ENCODE measurements at places on chromosomes 2 and 18. TPM values are rescaled to one million over a fixed set of nuclear protein-coding genes. Genes with fewer than 3 reads are reported as not detected.

The TCF23 gene
- not detected for total RNA-seq

The TTL gene
- total RNA-seq, result 35.9 TPM

The ESPNL gene
- 0.40 TPM for total RNA-seq

The SRD5A2 gene
- not detected for total RNA-seq

The GAREM2 gene
- total RNA-seq, result 12.1 TPM

The PROM2 gene
- total RNA-seq, result 14.2 TPM

The TANC1 gene
- 29.8 TPM for total RNA-seq

The NETO1 gene
- total RNA-seq, result 52.4 TPM

The OTX1 gene
- total RNA-seq, result 1.0 TPM

The ZSWIM2 gene
- not detected for total RNA-seq

The GTF2A1L gene
- total RNA-seq, result not detected

The EFR3B gene
- total RNA-seq, result 22.1 TPM

The WNT10A gene
- not detected for total RNA-seq

The SERPINB11 gene
- total RNA-seq, result not detected

The KYNU gene
- not detected for total RNA-seq

The CPO gene
- not detected for total RNA-seq

The IL36A gene
- not detected for total RNA-seq

The TLK1 gene
- 76.8 TPM for total RNA-seq

The OXER1 gene
- 4.3 TPM for total RNA-seq

The IL36B gene
- not detected for total RNA-seq

The PSMG2 gene
- 58.2 TPM for total RNA-seq

The NUP35 gene
- total RNA-seq, result 20.9 TPM

The ST8SIA3 gene
- 8.9 TPM for total RNA-seq

The GDF7 gene
- total RNA-seq, result 0.17 TPM

The MEP1B gene
- total RNA-seq, result not detected

The CEBPZOS gene
- 0.84 TPM for total RNA-seq

The VAMP5 gene
- 4.2 TPM for total RNA-seq

The CDK15 gene
- not detected for total RNA-seq

The FSHR gene
- 0.74 TPM for total RNA-seq

The LRRC30 gene
- not detected for total RNA-seq

The ERMN gene
- total RNA-seq, result 0.22 TPM

The RAPGEF4 gene
- 11.9 TPM for total RNA-seq

The SULT6B1 gene
- total RNA-seq, result not detected

The SULT1C4 gene
- total RNA-seq, result 35.5 TPM

The CHST10 gene
- total RNA-seq, result 22.1 TPM
